ENCODE measurements at places on chromosomes 4 and X. TPM values are rescaled to one million over a fixed set of nuclear protein-coding genes. Genes with fewer than 3 reads are reported as not detected.

- no peak for DNase-seq
These were observed 101.6 kb downstream of the PDE5A start for GRCh38 chr4:119526786-119527550.

DNA sequence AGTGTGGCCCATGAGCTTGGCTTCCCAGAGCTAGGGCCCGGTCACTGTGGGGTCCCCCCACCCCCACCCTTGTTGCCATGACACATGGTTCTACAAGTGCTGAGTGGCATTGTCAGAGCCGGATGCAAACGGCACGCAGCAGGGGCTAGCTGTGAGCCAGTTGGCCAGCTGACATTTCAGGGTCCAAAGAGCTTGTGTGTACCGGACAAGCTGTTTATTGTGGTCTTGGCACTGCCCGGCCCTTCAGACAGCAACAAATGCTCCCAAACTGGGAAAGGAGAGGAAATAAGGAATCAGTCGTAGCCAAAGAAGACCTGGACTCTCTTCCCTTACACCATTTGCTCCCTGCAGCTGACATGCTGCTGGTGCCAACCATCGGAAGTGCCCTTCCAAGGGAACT lies 36.8 kb downstream of the TSC22D3 start:
- DNase-seq, result no peak

Gene POU4F2
- total RNA-seq, result not detected

DNA sequence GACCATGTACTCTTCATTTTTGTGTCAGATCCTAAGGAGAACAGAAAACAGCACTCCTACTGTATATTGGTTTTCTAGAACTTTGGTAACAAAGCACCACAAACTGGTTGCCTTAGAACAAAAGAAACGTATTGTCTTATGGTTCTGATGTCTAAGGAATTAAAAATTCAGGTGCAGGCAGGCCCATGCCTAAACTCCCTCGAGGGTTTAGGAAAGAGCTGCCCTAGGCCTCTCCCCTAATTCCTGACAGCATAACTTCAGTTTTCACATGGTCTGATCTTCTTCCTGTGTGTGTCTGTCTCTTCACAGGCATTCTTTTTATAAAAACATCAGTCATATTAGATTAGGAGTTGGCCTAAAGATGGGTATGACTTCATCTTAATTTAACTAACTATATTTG lies 1093.6 kb downstream of the TECRL start:
- no peak for DNase-seq

DNA sequence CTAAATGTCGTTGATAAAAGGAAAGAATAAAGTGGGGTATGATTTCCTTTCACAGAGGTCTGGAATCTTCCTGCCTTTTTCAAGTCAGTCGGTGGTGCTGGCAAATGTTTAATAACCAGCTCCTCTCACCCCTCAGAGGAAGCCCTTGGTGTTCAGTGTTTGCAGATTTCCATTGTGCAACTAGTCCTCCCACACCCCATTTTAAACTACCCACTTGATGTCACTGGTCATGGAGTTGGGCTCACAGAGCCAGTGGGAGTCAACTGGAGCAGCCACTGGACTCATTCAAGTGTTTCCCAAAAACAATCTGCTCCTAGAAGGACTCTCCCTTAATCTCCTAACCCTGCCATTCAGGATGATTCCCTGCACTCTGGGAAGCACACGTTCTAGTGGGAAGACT lies 149.2 kb downstream of the PTTG2 start:
- no peak for DNase-seq

All from activated CD4-positive, alpha-beta T cell treated with anti-CD3 and anti-CD28 coated beads for 36 hours (primary cell).